ENCODE measurements at places on chromosomes 6 and 20.

DNA sequence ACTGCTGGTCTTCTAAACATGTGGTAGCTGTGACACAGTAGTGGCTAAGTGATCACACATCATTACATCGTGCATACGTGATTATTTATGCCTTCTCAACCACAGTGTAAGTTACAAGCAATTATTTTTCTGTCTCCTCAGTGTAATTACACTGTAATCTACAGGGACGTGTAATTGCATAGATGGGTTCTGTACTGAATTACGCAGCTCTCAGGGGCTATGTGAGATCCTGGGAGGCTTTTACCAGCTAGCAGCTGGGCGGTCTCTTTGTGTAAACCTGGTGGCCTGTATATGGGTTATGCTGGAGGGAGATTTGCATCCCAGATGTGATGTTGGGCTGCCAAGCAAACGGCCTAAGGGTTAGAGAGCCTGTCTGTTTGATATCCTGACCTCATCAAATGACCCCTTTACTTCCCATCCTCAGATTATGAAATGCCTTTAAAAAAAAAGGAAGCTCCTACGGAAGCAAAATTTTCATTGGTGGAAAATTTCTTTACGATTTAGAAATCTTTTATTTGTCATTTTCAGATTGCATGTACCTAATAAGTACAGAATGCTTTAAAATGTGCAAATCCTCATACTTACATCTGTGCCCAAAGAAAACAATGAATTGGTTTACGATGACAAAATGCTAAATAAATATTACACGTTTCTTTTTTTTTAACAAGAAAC, 402.8 kb upstream of the JAG1 start:
- DNase-seq: no peak

- no peak for DNase-seq
These were observed 62.1 kb downstream of the SLC24A3 start for GRCh38 chr20:19274412-19275015.

- DNase-seq: no peak
These were observed 35.2 kb downstream of the XRN2 start for GRCh38 chr20:21338291-21338690.

- DNase-seq: no peak
These were observed 32.6 kb upstream of the PCMTD2 start for GRCh38 chr20:64222851-64223525.

- DNase-seq: no peak
These were observed 1111.4 kb upstream of the CITED2 start for GRCh38 chr6:140485740-140486449.

DNA sequence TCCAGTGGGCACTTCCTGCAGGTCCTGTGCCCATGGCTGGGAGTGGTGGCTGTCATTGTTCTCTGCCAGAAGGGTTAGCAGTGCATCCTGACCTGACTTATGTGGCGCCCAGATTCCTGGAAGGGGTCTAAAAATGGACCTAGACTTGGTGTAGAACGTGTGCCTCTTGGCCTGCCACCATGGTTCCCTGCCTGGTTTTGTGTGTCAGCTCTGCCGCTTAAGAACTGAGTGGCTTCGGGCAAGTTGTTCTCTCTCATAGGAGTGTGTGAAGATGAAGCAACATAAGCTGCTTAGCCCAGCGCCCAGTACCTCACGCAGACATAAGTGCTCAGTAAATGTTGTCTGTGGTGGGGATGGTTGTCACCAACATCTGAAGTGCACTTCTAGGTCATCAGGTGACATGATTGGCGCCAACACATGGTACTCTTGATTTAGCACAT, 52.1 kb downstream of the PTPN1 start:
- no peak for DNase-seq

GRCh38 chr6:8557014-8557748, 121.8 kb upstream of the SLC35B3 start:
- DNase-seq: no peak

DNA sequence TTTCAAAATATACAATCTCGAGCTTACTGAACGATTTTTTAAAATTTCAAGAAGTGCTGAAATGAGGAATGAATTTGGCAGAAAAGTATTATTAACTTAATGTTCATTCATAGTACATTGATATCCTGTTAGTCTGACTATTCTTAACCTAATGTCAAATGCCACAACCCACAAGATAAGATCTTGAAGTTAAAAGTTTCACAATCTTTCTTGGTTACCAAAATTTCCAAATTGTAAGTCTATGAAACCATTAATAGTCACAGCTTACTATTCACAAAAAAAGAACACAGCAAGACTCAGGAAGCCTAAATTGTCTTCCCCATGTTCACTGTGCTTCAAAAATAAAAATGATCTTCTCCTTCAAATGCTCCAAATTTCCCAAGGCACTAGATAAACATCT, 71.3 kb downstream of the HACE1 start:
- no peak for DNase-seq

- no peak for DNase-seq
These were observed 59.7 kb downstream of the NHLRC1 start for GRCh38 chr6:18062733-18063132.

GRCh38 chr20:24777746-24778145, 171.3 kb upstream of the CST7 start:
- no peak for DNase-seq

DNA sequence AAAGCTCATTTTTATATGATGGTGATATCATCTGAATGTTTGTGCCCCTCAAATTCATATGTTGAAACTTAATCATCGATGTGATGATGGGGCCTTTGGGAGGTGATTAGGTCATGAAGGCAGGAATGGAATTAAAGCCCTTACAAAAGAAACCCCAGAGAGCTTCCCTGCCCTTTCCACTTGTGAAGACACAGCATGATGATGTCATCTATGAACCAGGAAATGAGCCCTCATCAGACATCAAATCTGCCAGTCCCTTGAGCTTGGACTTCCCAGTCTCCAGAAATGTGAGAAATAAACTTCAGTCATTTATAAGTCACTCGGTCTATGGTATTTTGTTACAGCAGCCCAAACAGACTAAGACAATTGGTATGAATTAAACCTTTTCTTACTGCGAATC, 153.1 kb downstream of the MYB start:
- no peak for DNase-seq

- no peak for DNase-seq
These were observed 441.9 kb downstream of the CD109 start for GRCh38 chr6:74137911-74138310.

GRCh38 chr6:39362487-39362865, 40.0 kb upstream of the KCNK16 start:
- DNase-seq: no peak

DNA sequence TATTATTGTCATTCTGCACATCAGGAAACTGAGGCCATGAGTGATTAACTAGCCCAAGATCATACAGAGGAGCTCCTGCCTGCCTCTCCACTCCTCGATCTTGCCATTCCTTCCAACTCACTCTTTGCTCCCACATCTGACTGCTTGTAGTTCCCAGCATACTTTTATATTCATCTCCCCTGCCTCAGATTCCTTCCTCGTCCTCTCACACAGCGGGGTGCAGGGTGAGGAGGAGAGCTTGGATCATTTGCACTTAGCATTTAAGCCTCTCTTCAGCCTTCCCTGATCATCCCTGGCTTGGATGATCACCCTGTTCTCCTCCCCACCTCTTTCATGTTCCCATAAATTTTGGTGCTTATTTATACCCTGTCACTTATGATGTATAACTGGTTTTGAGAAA, 515.1 kb upstream of the SOX4 start:
- DNase-seq: no peak

GRCh38 chr6:33996120-33996475, 149.8 kb downstream of the GRM4 start:
- DNase-seq: no peak

DNA sequence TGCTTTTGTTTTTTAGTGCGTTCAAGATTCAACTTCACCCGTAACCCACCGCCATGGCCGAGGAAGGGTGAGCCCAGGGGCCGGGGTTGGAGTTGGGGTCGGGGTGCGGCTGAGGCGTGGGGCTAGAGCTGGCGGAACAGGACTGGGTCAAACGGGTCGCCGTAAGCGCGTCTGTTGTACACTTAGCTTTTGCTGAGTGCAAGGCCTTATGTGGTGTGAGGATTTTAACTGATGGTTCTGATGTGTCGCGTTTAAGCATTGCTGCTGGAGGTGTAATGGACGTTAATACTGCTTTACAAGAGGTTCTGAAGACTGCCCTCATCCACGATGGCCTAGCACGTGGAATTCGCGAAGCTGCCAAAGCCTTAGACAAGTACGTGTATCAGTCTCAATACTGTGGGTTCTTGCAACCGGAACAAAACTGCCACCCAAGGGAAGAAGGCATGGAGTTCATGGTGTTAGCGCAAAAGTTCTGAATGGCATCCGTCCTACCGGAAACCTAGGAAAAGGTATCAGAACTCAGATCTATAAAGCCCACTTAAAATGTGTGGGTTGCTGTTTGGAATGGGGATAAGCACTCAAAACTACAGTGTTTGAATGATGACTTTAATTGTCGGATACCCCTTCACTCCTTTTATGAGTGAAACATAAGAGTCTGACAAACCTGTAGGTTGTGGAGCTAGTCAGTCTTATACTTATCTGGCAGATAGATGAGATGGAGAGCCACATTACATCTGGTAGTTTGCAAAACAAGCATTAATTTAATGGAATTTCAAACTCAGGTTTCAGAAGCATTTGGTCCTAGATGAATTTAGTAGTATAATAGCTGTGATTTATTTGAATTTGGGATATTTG, 574 bp downstream of the RPS12 start:
- DNase-seq: no peak

- no peak for DNase-seq
These were observed 108.4 kb upstream of the INSM1 start for GRCh38 chr20:20259533-20259932.

GRCh38 chr6:24078200-24078599, 47.8 kb upstream of the NRSN1 start:
- DNase-seq: no peak

GRCh38 chr20:10313215-10313614, 94.6 kb downstream of the SNAP25 start:
- no peak for DNase-seq

GRCh38 chr6:148389917-148390316, 47.3 kb downstream of the SASH1 start:
- no peak for DNase-seq

DNA sequence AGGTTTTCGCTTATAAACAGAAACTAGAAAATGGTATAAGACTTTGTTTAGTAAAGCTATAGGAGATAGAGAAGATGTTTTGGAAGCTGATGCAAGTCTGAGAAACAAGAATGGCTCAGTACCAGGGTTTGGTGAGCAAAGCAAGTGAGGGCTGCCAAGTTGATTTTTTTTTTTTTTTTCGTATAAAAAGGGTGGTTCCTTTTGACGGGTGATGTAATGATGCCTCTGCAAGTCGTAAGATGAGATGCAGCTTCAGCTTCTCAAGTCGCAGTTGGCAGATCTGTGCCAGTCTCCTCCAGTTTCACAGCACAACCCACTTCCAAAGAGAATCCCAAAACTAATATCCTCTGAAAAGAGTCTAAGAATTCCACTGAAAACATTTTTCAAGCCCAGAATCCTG, 252.8 kb upstream of the CDH4 start:
- no peak for DNase-seq

- no peak for DNase-seq
These were observed 764 bp downstream of the DNTTIP1 start for GRCh38 chr20:45792317-45793118.

- no peak for DNase-seq
These were observed 50.2 kb downstream of the STK35 start for GRCh38 chr20:2151858-2152281.

DNA sequence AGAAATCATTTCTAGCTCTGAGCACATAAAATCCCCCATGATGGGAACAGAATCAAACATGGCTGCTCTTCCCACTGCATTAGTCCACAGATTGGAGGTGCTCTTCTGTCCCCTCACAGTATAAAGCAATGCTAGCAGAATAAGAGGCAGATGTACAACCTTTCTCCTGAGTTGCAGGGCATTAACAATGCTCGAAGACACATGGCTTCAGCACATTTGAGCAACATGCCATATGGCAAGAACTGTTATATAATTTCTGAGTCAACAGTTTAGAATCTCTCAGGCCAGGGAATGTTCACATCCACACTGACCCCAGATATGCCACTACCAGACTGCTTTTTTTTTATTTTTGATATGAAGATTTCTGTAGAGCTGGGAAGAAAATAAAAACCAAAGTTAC, 119.6 kb downstream of the KIF13A start:
- no peak for DNase-seq

DNA sequence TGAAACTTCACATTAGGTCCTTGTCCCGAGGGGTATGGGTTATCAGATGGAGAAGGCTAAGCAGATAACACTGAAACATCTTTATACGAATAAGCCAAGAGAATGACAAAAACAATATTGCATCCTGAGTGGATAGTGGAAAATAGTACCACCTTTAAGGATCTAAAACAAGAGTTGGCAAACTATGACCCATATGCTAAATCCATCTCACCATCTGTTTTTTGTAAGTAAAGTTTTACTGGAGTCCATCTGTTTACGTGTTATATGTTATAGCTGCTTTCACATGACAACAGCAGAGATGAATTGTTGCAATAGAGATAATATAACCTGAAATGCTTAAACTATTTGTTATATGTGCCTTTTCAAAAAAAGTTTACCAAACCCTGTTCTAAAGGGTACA, 76.1 kb upstream of the TRDN start:
- DNase-seq: no peak

DNA sequence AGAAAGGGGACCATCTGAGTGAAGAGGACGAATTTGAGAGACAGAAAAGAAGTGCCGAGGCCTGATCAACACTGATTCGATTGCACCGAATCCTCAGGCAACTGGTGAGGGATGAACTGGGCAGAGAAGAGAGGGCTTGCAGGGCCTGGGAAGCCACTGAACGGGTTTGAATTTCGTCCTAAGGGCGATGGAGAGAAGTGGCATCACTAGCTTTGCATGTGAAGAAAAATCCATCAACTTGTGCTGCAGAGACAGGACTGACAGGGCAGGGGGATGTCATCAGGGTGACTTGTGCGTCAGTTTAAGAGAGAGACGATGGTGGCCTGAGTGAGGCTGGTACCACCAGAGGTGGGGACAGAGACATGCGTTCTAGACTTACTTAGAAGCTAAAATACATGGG, 73.7 kb upstream of the SLC22A23 start:
- DNase-seq: no peak

- DNase-seq: no peak
These were observed 113.8 kb downstream of the SYCP2 start for GRCh38 chr20:59819496-59820203.

GRCh38 chr20:35451295-35451694, 4.1 kb upstream of the CEP250 start:
- no peak for DNase-seq

- DNase-seq: peak; percentile 81
These were observed at the start of gene GINS1 for GRCh38 chr20:25407311-25408169. TSS of gene GINS1 (plus strand) at chr20:25407673. CDS start at chr20:25407821, 148 bp downstream.

DNA sequence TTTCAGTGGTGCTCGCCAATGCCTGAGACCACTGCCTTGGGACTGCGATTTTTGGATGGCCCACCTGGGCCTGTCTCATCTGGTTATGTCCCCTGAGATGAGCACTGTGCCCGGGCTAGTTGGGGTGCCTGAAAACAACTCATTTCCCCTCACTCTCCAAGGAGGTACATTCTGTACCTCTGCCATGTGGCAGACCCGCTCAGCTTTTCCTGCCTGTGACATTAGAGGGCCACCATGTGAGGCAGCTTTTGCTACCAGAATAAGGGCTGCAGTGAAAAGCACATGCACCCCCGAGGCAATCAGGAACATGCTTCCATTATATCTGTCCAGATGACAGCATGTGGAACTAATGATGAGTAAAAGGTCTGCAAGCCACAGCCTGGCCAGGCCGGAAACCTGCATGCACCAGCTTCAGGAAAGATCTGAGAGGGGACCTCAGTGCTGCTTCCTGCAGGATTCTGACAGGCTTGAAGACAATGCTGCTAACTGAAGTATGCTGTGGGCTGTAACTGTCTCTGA, 11.3 kb upstream of the SRSF6 start:
- DNase-seq: no peak

All from stimulated activated CD8-positive, alpha-beta memory T cell treated with anti-CD3 and anti-CD28 coated beads, Interleukin-15, amount 100 ng/mL, for 48 hours (primary cell).